ENCODE measurements at places on chromosomes 5 and 9.

- no peak for DNase-seq
Measured at GRCh38 chr5:169944922-169945680, 35.2 kb downstream of the INSYN2B start.

GRCh38 chr9:135051316-135052038 is 36.0 kb upstream of the OLFM1 start:
- no peak for DNase-seq

DNA sequence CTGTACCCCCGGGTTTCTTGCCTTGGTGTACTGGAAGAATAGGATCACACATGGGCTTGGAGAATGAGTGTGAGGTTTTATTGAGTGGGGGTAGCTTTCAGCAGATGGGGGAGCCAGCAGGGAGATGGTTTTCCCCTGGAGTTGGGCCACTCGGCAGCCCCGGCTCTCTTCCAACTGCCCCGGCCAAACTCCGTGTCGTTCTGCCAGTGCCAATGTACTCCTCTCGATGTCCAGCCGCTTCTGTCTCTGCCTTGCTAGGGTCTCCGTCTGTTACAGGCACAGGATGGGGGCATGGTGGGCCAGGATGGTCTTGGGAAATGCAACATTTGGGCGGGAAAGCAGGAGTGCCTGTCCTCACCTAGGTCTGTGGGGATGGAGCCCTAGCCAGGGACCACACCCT is 7.6 kb upstream of the PLPP6 start:
- no peak for DNase-seq

DNA sequence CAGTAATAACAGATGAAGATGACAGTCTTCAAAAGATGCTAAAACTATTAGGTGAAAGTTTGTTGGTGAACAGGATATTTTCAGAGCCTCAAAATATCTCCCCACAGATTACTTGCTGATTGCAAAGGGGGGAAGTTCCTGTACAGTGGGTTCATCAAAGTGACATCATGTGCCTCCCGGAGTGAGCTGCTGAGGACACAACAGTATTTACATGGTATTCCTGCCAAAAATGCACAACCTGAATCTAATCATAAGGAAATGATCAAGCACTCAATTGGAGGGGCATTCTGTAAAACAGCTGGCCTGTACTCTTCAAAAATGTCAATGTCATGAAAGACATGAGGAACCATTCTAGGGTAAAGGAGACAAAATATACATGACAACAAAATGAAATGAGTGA is 18.9 kb upstream of the GLIS3 start:
- no peak for DNase-seq

GRCh38 chr9:134929193-134930158 is 11.8 kb upstream of the FCN1 start:
- DNase-seq, result no peak

DNA sequence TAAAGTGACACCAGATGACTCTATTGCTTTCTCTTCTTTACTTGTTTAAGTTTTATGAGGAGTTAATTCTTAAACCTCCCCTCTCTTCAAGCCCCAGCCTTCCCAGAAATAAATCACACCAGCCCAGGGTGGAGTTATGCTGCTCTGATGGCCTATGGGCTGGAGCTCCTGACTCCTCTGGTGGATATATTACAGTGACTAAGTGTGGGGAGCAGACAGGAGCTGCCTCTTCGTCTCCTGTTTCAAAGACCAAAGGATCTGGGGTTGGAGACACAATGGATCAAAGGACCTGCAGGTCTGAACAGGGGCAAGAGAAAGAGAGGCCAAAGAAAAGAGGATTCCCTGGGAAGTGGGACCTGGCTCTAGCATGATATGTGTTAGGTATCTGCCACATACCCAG is 312.0 kb upstream of the MSX2 start:
- no peak for DNase-seq

DNA sequence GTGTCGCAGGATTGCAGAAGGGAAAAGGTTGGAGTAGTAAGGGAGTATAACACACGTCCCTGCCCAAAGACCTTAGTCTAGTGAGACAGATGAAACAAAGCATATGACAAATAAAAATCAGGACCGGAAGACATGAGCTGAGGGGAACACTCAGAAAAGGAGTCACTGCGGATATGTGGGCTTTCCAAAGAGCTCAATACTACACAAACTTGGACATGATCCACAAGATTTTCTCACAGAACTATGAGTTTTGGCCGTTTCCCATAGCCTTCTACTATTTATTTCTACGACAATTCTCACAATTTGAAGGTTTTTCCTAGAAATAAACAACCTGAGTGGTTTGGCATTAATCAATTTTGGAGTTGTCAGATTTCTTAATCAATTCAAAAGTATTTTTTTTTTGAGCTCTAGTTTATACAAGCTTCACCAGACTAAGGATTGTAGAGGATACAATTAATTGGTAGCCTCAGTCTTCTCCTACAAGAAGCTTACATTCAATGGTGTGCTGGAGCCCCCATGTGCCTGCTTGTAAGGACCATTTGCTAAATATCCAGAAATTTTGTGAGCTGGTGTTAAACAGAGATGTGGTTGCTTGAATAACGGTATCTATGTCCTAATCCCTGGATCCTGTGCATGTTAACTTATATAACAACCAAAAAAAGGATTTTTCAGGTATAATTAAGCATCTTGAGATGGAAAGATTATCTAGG is 91.4 kb downstream of the ADAMTS12 start:
- DNase-seq, result no peak

Data from CD4-positive, alpha-beta T cell treated with Interleukin-6 at 100 ng/mL for 8 hours (primary cell).